Lung microvascular endothelial cell (primary cell): ENCODE measurements at places on chromosomes 16 and 17. TPM values are rescaled to one million over a fixed set of nuclear protein-coding genes. Genes with fewer than 3 reads are reported as not detected.
A peak's percentile ranks its signal among the peaks of the same experiment; 100 is the strongest.

The PRSS22 gene
- total RNA-seq, result not detected in 2 replicates

The BICDL2 gene
- not detected in 2 replicates for total RNA-seq

The HOXB1 gene
- total RNA-seq, result not detected in 2 replicates

The EIF3CL gene
- 86.1 and 89.8 TPM in 2 replicates for total RNA-seq

The NSMCE1 gene
- 34.4 and 41.1 TPM in 2 replicates for total RNA-seq

The NTN1 gene
- total RNA-seq, result 0.40 and 0.65 TPM in 2 replicates

The OR1A1 gene
- not detected in 2 replicates for total RNA-seq

The WNK4 gene
- total RNA-seq, result 0.99 and 1.5 TPM in 2 replicates

The TMEM220 gene
- 1.1 and 2.4 TPM in 2 replicates for total RNA-seq

The TEKT1 gene
- not detected in 2 replicates for total RNA-seq

The STX4 gene
- 17.7 and 27.0 TPM in 2 replicates for total RNA-seq

The ABCA10 gene
- 0.22 and 0.60 TPM in 2 replicates for total RNA-seq

The CMTM2 gene
- total RNA-seq, result not detected in 2 replicates

The LRRC46 gene
- total RNA-seq, result not detected in 2 replicates

DNA sequence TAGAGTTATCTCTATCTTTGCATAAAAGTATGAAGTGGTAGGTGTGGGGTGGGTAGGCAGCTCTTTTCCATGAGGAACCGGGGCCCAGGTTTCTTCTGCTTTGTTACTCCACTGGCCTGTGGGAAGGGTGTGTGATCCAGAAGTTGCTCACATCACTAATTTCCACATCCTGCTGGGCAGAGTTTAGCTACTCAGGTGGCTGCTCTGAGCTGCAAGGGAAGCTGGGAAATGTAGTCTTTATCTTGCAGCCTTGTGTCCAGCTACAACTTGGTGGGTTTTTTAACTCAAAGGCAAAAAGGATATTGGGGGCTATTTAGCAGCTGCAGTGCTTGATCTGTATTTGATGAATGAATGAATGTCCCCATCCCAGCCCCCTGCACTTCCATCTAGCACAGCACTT, 335.3 kb downstream of the SNX29 start:
- DNase-seq, result no peak

DNA sequence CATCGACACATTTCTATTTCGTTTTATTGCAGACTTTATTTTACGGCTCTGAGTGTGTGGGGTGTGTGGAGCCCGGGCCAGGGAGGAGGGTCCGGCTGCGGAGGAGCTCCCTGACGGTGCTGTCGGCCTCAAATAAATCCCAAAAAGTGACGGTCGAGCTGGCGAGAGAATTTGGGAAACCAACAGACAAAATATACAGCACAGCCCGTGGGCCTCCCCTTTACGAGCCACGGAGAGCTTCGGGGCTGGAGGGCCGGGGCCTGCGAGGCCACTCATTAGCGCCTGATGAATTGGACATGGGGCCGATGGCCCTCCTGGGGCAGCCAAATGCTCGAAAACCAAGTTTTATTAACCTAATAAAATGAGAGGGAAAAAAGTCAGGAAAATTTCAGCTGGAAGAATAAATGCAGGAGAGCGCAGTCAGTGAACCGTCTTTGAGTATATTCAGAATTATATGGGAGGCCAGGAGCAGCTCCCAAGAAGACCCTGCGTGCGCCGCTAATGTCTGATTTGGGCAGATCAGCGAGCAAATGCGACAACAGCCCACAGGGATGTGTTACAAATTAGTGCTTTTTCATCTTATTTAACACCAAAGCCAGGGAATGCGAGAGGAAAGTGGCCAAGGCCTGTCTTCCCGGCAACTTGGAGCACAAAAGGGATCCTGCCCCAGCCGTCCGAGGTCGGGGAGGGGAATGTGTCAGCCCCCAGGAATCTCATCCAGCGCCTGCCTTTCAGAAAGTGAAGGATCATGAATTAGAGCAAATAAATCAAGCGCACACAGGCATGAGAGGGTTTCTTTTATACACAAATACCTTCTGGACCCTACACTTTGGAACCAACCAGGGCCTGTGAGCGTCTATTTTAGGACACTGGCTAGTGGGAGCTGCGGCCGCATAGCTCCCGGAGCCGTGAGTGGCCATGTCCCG, 249.1 kb downstream of the C16orf95 start:
- DNase-seq, result no peak

- DNase-seq, result peak; percentile 28
These were observed 980 bp downstream of the TBC1D10B start for GRCh38 chr16:30369091-30369937.

DNA sequence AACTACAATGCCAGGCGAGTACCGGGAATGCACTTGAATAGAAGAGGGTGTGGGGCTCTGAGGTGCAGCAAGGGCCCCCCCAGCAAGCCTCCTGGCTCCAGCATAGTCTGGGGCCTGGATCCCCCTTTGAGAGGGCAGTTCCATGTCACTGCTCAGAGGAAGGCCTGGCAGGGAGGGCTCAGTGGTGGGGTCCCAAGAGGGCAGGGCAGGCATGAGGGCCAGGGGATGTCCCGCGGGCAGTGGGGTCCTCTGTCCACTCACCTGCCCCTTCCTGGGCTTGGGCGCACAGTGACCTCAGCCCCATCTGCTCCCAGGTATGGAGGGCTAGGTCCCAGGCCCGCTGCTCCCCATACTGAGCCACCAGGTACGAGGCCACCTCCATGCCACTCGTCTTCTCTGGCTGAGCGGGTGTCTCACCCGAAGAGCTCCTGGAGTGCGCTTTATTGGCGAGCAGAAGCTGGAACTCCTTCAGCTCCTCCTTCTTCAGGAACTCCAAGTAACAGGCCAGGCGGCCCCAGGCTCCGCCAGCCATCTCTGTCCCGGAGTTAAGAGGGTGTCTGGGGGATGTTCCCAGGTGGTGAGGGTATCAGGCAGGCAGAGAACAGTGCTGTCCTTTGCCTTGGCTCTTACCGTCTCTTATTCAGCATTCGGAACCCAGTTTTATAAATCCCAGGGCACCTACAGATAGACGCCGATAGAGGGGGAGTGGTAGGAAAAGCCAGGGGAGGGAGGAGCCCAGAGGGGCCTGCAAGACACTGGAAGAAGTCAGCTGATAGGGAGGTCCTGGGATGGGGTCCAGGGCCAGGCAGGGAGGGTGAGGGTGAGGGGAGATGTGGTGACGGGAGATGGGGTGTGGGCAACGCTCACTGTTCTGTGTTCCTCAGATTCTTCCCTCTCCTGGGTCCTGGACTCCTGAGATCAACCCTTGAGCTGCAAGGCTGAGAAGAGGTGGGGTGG, 605 bp downstream of the NLRP1 start:
- DNase-seq, result peak; percentile 63

DNA sequence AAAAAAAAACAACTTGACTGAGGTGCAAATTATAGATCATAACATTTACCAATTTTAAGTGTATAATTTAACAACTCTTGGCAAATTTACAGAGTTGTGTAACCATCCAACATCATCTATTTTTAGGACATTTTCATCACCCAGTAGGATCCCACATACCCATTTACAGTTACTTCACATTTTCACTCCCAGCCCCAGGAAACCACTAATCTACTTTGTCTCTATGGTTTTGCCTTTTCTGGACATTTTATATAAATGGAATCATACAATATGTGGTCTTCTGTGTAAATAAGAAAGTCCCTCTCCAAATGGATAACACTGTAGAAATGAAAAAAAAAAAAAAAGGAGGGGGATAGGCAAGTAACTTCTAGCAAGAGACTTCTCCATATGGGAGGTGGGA, 26.1 kb upstream of the XYLT1 start:
- DNase-seq, result no peak

- peak; percentile 78 for DNase-seq
These were observed 3.9 kb downstream of the VPS35L start for GRCh38 chr16:19559242-19559910.

GRCh38 chr17:50817838-50818237, 17.5 kb upstream of the WFIKKN2 start:
- DNase-seq, result no peak

- no peak for DNase-seq
These were observed 267.1 kb downstream of the ABCC12 start for GRCh38 chr16:47888734-47889133.

GRCh38 chr17:73304971-73305812, 6.6 kb downstream of the CDC42EP4 start:
- DNase-seq, result peak; percentile 67

GRCh38 chr16:76204249-76204648, 73.0 kb upstream of the CNTNAP4 start:
- no peak for DNase-seq

- DNase-seq, result peak; percentile 48
These were observed 151.2 kb upstream of the TBX2 start for GRCh38 chr17:61248399-61248798.

GRCh38 chr17:45406107-45406506, 26.6 kb downstream of the ARHGAP27 start:
- DNase-seq, result no peak

- no peak for DNase-seq
These were observed 67.1 kb downstream of the TANC2 start for GRCh38 chr17:63033142-63033541.

DNA sequence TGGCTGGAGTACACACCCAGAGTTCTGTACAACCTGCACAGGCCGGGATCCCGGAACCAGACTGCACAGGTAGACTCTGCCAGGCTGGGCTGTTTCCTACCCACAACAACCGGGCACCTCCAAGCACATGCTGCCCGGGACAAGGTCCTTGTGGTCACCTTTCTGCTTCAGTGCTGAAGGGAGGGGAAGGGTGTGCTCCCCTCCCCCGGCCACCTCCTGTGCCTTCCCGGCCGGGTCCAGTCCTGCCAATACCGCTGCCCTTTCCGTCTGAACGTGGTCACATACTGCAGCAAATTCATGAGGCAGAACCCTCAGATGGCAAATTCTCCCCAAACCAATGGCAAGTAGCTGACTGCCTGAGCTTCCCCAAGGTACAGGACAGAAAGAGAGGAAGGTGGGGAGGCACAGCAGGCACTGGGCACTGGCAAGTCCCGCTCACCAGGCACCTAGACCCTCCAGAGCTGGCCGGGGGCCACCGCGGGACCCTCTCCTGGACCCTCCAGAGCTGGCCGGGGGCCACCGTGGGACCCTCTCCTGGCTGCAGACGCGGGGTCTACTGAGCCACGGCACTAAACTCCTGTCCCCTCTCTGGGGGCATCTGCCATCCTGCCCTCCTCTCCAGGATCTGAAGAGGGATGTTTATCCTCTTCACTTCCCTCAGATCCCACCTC, 22.8 kb downstream of the SLC43A2 start:
- no peak for DNase-seq

DNA sequence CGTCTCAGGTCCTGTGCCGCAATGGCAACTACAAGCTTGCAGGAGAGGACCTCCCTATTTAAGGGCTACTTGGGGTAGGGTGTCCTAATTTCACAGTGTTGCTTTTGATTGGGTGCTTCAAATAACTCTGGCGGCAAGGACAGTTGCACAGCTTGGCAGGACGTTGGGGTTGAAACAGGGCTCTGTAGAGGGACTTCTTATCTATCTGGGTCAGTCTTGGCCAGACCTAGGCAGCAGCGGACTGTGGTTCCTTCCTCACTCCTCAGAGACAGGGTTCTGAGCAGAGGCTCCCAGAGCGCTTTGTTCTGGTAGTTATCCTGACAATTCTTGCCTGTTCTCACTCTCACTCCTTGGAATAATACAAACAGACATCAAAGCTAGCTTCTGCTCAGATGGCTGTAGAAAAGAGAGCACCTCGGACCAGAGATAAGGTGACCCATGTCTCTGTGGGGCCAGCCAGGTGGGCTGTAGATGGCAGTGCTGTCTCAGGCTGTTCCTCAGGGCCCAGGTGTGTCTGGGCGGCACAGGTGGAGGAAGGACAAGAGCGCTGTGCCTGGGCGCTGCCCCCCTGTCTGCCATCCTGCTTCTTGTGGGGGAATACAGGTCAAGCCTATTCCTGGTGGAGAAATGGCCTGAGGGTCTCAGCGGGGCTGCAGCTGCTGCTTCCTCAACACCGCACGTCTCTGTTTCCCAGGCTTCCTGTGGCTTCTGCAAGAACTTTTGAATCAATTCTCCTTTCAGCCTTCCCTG, 61.0 kb downstream of the PLD6 start:
- DNase-seq, result no peak

- DNase-seq, result peak; percentile 81
These were observed 9.4 kb upstream of the KCNJ2 start for GRCh38 chr17:70159980-70160379.

DNA sequence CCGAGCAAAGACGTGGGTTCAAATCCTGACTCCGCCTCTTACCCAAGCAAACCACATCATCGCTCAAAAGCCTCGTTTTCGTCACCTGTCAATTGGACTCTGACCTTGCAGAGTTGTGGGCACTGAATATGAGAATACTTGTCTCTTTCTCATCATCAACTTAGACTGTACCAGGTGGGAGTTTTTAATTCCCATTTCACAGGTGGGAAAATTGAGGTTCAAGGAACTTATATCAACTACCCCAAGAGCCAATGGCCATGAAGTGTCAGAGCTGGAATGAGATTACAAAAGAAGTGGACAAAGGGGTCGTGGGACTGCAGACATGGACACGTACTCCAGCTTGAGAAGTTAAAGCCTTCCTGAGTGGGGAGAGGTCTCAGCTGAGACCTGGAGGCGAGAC, 10.8 kb downstream of the TMEM114 start:
- DNase-seq, result no peak

- no peak for DNase-seq
These were observed 46.7 kb upstream of the ZC3H18 start for GRCh38 chr16:88523309-88524161.

DNA sequence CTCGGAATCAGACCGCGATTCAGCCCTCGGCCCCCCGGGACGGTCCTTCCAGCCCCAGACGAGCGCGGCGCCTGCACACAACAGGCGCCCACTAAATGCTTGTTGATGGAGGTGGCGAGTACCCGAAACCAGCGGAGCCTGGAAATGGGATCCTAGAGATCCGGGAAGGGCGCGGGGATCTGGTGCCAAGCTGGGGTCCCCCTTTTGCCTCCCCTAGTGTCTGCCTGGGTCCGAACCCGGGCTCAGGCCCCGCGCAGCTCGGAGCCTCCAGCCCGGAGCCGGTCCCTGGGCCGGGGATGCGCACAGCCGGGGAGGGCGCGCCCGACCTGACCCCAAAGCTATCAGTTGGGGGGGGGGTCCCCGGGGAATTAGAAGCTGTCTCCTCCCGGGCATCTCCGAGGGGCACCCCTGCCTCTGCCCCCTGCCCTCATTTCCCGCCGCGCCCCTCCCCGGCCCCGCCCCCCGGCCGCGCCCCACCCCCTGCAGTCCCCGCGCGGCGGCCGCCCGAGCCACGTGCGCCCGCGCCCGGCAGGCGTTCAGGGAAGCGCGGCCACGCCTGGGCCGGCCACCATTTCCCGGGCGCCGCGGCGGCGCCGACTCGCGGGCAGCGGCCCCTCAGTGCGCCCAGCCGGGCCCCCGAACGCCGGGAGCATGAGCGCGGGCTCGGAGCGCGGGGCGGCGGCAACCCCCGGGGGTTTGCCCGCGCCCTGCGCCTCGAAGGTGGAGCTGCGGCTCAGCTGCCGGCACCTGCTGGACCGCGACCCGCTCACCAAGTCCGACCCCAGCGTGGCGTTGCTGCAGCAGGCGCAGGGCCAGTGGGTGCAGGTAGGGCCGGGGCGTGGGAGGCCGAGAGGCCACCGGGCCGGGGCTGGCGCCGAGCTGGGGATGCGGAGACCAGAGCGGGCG, at the start of gene CPNE7:
TSS of gene CPNE7 (plus strand) at position 512 of the 906 bp plus-strand sequence. CDS start at position 652, 140 bp downstream.
- no peak for DNase-seq

- peak; percentile 38 for DNase-seq
These were observed at the start of gene AKTIP for GRCh38 chr16:53502331-53503269. Gene AKTIP, minus strand, starts transcription at chr16:53503209. Its CDS starts 2,950 bp downstream, at chr16:53500259.

DNA sequence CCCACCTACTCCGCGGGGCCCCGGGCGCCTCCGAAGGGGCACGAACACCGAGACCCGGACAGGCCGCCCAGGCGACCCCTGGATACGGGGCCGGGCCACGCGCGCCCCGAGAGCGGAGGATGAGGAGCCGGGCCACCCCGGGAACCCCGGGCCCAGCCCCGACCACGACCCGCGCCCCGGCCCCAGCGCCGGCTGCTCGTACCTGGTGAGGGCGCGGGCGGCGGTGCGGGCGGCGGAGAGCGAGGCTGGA, 192 bp downstream of the FASN start:
- no peak for DNase-seq
